Fibroblast of the conjunctiva (primary cell): ENCODE measurements at places on chromosomes 7 and 10.

DNA sequence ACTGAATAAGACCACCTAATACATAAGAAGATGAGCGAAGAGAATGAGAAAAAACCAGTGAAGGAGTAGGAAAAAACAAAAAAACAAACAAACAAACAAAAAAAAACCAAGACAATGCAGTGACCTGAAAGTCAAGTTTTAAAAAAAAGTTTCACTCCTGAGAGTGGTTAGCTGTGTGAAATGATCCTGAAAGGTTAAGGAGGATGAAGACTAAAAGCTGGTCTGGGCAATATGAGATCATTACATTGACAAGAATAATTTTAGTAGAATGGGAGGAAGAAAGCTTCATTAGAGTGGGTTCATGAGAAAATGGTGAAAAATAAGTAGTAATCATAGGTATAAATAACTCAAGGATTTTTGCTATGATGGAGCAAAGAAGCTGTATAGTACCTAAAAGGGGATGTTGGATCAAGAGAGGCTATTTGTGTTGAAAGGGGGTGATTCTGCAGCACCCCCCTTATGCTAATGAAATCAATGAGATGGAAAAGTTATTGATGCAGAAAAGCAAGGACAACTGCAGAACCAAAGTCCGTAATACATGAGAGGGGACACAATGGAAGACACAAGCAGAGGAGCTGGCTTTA is 80.2 kb downstream of the KMT2C start:
- DNase-seq, result no peak

DNA sequence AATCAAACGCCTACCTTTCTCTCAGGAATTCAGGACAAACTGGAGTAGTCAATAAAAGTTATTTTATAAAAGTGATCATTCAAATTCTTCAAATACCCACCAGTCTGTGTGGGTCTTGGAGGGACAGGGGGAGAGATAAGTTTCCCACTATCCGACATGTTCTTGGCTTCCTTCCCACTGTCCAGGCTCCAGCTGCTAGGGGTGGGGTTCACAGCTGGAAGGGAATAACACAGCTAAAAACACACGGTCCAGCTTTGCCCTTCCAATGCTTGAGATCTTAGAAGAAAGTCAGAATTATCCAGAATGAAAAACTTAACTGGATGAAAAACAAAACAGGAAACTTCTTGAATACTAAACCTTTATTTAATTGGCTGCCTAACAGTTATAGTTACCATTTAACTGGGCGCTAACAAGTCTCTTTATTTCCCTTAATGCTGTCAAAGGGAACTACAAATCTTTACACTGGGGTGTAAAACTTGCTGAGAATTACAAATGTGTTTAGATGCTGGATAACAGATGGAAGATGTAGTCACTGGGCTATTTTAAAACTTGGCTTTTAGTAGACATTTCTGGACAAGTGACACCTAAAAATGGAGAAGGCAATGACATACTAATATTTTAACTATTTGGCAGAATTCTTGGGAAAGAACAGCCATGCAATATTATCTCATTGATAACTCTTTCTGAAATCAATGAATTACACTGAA is 172.8 kb upstream of the IMMP2L start:
- no peak for DNase-seq

- DNase-seq, result no peak
Measured at GRCh38 chr7:5232485-5232837, 42.4 kb downstream of the WIPI2 start.

GRCh38 chr7:140010194-140010895 is 52.4 kb downstream of the PARP12 start:
- no peak for DNase-seq

- no peak for DNase-seq
Measured at GRCh38 chr7:5225616-5226290, 35.7 kb downstream of the WIPI2 start.

DNA sequence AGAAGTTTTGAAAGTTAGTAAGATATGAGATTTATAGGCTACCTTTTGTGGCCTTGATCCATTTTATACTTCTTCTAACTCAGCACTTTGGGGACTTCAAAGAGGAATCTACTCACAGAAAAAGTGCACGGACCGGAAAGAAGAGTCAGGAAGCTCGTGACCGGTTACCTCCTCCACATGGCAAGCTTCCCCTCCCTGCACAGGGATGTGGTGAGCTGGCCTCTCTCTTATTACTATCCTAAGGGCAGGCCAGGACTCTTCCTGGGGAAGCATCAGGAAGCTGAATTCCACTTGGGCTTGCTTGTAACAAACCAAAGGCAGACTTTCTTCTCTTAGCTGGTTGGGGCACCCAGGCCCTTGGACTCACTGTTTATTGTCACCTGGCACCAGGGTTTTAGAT is 170.8 kb upstream of the GLI3 start:
- no peak for DNase-seq

DNA sequence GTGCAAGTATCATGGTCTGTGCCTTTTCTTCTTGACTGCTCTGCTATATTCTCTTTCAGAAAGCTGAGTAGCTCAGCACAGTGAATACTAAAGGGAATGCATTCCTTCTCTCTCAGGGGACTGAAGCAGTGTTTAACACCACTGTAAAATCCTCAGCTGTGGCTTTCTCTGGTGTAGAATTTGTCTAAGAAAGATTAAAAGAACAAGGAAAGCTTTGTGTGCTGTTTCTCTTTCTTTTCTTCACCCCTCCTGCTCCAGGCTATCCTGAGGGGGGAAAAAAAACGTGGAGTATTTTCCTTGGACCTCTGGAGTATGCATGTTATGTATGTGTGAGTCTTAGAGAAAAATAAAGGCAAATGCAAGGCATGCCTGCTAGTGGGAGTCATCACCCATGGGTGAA is 383.9 kb downstream of the AUTS2 start:
- no peak for DNase-seq

- DNase-seq, result no peak
Measured at GRCh38 chr10:94673614-94674321, 9.8 kb upstream of the CYP2C18 start.

- DNase-seq, result no peak
Measured at GRCh38 chr7:99399597-99399996, 8.8 kb downstream of the PDAP1 start.

DNA sequence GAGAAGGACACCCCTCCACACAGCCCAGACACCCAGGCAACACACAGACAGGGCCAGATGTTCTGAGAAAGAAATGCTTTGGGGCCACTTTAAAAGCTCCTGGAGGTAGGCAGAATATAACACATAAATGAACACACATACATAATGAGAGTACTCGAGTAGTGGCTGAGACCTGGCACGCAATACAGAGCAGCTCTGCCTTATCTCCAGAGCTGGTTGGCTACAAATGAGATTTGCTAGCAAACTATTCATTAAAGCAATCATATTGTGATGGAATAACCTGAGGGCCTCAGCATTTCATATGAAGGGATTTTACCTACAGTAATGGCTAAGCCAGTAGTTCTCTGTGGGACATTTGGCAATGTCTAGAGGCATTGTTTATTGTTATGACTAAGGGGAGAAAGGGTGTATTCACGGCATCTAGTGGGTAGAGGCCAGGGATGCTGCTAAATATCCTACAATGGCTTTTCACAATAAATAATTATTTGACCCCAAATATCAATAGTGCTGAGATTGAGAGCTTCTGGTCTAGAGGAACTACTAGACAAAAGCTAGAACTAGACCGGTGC is 5.5 kb upstream of the IMPDH1 start:
- DNase-seq, result no peak

GRCh38 chr7:73433924-73434700 is 534 bp downstream of the FZD9 start:
- no peak for DNase-seq

DNA sequence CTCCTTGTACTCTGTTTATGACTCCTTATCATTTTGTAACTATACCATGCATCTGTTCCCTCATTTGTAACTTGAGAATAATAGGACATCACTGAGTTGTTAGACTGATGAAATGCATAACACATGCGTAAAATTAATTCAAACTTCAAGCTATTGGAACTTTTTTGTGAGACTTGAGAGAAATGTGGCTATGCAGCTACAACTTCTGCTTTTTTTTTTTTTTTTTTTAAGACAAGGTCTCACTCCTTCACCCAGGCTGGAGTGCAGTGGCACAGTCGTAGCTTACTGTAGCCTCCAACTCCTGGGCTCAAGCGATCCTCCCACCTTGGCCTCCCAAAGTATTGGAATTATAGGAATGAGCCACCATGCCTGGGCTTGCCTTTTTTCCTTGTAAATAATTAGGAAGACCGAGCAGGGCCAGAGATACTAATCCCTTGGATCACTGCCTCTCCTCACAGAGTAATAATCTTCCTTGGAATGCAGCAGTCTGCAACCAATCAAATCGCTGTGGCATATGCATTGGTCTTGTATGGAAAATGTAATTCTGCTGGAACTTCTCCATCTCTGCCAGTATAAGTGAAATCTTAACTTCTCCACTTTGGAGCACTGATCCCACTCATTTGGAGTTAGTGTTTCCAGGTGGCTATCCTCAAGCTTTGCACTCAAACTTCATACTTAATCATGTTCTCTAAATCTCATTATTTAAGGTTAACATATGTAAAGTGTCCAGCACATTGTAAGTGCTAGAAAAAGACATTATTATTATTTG is 2.0 kb upstream of the PANK1 start:
- no peak for DNase-seq

DNA sequence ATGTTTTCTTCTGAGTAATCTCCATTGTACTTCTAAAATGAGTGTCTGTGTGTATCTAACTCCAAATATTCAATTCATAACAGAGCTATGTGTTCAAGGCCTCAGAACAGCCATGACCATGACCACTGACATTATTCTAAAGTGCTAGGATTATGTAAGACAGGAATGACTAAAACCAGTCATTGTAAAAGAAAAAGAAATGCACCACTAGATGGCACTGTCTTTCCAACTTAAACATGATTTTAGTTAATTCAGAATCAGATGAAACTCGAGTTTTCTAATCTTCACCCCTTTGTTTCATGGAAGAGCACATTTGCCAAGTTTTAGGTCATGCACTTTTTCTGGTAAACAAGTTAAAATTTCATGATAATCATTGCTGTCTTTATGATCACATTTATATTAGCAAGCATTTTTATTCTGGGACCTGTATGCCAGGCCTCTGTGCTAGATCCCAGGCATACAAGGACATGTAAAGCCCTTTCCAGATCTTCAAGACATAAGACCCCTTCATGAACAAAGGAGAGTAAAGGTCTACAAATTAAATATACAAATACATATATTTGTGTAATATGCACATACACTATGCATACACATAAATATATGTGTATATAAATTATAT is 26.1 kb upstream of the RSU1 start:
- peak; percentile 68 for DNase-seq

- no peak for DNase-seq
Measured at GRCh38 chr7:104054362-104054761, 64.9 kb upstream of the RELN start.

GRCh38 chr7:157027568-157028198 is 17.2 kb upstream of the MNX1 start:
- DNase-seq, result no peak

DNA sequence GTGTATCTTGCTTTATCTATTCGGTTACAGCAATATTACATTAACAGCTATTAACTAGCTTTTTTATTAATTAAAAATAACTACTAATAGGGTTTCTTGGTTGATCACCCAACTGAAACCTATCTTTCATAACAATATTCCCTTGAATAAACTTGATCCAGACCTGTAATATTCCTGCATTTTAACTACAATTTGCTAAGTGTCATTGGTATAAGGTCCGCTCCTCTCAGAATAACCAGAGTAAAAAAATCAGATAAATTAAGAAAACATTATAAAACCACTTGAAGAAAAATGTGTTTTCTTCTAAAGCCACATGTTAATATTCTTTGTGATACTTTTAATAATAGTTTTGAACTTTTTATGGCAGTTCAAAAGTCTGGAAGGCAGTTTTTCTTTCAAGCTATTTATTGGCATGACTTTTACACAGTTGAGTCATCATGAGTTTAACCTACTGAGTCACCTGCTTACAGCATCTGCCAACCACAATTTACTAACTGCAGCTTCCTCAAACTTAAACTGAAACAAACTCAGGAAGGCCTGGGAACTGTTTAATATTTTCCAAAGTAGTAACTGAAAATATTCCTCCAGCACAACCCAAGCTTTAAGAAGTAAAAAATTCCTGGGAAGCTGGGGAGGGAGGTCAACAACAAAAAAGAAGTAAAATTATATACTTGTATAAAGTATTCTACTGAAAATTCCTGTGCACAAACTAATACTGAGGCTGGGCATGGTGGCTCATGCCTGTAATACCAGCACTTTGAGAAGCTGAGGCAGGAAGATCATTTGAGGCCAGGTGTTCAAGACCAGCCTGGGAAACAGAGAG is 103.2 kb downstream of the NRBF2 start:
- peak; percentile 74 for DNase-seq

DNA sequence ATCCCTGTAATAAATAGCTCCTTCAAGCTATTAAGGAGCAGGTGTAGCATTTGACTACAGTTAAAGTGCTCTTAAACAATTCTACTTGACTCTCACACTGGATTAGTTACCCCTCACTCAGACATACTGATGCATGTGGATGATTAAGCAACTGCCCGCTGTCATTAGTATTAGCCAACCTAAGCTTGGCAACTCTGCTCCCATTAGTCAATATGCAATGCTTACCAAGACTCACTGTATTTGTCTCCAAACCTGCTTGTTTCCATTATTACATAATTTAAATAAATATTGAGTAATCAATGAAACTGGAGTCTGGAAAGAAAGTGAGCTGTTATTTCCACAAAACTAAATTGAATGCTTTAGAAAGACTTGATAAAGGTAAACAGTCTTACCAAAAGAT is 144.0 kb upstream of the ASAH2 start:
- peak; percentile 44 for DNase-seq

DNA sequence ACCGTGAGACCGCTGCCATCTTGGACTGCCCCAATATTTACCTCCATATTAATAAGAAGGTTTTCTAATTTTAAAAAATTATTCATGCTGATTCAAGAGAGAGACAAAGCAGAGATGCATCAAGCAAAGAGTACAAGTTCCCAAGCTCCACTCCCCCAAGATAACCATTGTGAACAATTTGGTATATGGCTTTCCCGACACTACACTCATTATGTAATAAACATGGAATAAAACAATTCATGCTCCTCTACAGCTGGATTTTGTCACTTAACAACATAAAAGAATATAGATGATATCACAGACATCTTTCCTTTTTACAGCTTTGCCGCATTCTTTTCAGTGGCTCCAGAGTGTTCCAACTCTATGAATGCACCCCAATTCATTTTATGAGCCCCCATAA is 307.6 kb downstream of the FGFR2 start:
- DNase-seq, result no peak

- DNase-seq, result peak; percentile 20
Measured at GRCh38 chr7:14834456-14834855, 68.1 kb downstream of the DGKB start.

GRCh38 chr7:105600720-105601550 is 19.6 kb upstream of the EFCAB10 start:
- DNase-seq, result no peak

GRCh38 chr10:60955957-60956425 is 12.0 kb upstream of the RHOBTB1 start:
- DNase-seq, result no peak

- DNase-seq, result no peak
Measured at GRCh38 chr7:12222889-12223579, 11.9 kb downstream of the TMEM106B start.
